ENCODE measurements at places on chromosomes 3 and 15.

- DNase-seq = no peak
Observed at GRCh38 chr3:16176391-16177030, 2.0 kb downstream of the GALNT15 start.

DNA sequence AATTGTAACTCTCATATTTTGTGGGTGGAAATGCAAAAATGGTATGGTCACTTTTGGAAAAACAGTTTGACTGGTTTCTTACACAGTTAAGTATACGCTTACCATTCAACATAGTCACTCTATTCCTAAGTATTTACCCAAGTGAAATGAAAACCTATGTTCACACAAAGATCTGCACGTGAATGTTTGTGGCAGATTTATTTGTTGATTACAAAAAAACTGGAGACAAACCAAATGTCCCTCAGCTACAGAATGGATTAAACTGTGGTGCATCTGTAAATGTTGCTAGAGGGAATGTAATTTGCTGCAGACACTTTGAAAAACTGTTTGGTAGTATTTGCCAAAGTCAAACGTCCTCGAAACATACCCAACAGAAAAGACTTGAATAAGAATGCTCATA, 29.3 kb downstream of the ACKR2 start:
- DNase-seq = no peak

- no peak for DNase-seq
Observed at GRCh38 chr3:85662462-85662861, 703.7 kb downstream of the CADM2 start.

GRCh38 chr3:73674280-73674679, 49.5 kb upstream of the PDZRN3 start:
- no peak for DNase-seq

DNA sequence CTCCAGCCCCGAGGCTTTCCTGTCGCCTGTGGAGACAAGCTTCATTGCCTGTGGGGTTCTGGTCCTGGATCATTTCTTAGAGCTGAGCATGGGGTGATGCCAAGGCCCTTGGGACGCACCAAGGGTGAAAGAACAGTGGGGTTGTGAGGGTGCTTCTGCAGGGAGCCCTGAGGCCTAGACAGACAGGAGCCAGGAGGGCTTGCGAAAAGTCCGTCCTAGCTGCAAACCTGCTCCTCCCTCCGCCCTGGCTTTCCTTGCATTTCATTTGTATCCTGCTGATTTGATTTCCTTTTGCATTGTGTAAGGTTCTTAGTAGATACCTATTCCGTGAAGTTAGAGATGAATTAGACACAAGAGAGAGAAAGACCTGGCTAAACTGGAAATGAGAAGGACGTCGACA, 286.9 kb upstream of the C2CD4B start:
- no peak for DNase-seq

- no peak for DNase-seq
Observed at GRCh38 chr3:73298243-73299183, 237.1 kb downstream of the EBLN2 start.

DNA sequence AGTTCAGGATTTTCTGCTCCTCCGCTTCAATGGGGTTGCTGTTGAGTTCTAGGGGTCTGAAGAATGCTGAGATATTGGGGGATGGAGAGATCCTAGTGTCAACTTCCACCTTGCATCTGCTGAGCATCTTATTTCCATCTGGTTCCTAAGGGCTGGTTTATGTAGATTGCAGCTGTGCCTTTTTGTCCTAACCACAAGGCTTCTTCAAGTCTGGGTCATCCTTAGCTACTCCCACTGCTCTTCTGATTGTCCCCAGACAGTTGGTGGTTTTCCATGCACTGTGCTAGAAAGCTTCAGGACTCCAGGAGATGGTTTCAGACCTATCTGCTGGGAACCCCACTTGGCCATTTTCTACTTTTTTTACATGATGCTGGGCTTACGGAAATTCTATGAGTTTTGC, 125.0 kb downstream of the IL20RB start:
- DNase-seq = no peak

GRCh38 chr3:86950717-86951116, 40.2 kb downstream of the VGLL3 start:
- DNase-seq = no peak

DNA sequence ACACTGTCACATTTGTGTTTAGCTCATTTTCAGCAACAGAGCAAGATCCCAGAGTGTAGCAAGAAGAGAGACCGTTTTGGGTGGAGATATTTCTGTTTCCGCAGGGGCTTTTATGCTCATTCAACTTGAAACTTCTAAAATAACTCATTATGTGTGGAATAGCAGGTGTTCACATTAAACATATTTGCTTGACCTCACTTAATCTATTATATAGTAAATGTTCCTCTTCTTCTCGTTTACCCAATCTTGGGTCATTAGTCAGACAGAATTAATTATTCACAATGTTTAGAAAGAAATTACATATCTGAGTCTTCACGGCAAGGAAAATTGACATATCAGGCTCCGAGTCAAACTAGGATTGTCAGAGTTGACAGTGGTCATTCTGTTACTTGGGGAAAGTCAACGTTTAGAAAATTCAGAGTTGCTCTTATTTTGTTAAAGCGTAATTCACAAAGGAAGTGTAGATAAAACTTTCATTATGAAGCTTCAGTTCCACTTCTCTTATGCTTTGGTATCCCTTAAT, 222.9 kb downstream of the TPRG1 start:
- no peak for DNase-seq

DNA sequence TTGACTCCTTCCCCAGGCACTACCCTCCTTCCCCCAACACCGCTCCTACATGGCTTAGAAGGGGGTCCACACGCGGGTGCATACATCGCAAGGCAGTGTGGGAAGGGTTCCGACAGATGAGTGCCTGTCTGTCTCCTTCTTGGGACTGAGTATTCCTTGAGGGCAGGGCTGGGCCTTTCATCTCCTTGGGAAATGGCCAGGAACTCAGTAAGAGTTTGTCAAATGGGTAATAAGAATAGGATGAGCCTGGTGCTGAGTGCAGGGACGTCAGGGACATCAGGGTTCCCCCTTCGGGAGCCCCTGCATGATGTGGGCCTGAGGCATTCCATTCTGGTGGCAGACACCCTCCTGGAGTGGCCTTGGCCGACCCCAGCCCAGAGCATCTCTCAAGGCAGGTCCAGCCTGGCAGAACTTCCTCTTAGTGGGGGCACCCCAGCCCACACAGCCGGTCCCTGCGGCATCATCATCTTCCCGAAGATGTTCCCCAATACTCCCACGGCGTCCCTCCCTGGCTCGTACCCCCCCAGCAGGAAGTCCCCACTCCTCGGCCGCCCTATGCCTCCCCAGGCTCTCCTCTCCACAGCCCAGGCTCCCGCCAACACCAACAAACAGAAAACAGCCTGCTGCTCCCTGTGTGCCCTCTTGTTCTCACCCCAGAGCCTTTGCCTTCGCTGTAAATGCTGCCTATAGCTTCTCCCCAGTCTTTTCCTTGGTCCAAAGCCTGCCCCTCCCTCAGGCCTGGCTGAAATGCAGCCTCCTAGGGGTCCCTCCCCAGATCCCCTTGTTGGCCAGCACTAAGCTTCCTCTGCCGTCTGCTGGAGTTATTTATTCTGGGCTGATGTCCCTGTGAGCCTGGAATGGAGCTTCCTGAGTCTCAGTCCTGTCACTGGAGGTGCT, 67.5 kb upstream of the LCTL start:
- no peak for DNase-seq

DNA sequence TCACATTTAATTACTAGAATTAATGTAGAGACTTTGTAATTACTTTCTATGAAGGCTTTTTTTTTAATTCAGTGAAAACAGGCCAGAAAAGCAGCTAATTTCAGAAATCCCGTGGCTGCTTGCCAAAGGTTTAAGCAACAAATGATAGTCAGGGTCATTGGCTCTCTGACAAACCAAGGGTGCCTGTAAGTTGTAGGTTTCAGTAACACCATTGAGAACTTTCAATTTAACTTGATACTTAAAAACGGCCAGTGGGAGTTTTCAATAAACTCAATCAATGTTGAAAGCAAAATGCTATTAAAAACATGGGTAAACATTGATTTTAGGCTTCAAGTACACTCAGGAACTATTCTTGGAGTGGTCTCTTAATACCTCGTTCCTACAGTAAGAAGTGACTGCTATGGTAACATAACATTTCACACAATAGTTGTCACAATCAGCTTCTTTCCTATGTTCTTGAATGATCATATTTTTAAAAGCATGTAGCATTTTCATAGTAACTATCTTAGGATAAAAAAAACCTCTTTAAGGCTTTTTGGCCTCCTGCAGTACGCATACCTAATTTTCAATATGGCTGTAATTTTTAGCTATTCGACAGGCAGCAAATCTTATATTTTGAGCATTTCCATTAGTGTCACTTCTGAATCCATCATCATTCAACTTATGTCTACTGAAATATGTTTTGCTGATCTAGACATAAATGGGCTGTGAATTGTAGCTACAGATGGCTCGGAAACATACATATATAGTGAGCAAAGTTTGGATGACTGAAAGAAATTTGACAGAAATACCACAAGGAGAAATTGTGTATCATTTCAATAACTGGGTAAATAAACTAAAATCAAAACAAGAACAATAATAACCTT, 592.1 kb upstream of the GBE1 start:
- no peak for DNase-seq

DNA sequence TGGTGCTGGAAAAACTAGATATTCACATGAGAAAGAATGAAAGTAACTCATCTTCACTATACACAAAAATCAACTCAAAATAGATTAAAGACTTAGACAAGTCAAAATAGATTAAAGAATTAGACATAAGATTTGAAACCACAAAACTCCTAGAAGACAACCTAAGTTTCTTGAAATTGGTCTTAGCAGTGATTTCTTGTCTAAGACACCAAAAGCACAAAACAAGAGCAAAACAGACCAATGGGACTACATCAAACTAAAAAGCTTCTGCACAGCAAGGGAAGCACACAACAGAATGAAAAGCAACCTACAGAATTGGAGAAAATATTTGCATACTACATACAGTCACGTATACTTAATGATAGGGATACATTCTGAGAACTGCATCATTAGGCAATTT, 6.5 kb upstream of the VPS39 start:
- DNase-seq = no peak

DNA sequence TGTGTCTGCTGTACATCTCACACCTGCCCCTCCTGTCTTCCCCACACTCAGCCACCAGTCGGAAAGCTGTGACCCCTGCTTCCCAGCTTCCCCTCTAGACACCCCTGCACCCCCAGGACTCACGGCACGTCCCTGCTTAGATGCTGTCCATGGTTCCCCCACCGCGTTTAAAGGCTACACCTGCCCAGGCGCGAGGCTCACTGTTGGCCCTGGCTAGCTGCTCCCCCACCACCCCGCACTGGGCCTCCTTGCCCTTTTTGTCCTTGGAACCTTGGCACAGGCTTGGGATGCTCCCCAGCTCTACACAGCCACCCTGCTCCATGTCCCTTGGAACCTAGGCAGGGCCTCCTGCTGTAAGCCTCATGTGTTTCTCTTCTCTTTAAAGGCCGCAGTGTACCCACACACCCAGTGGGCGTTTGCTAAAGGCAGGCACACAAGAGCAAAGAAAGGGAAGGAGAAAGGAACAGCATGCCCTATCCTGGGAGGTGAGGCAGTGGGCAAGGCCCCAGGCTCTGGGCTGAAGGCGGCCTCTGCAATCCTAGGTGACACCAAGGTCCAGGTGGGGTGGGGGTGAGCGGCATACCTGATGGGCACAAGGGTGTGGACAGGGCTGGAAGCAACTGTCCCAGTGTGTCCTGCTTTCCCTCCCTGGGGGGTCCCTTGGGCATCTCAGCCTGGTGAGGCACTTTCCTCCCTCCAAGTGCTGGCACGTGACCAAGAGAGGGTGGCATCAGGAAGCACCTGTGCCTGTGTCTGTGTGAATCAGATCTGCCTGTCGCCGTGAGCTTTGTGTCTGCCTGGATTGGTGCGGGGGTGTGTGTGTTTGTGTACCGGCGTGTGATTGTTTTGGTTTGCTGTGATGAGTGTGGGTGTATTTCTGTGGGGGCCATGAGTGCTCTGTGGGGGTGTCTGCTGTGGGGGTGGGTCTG, 54.4 kb downstream of the TPRA1 start:
- no peak for DNase-seq

DNA sequence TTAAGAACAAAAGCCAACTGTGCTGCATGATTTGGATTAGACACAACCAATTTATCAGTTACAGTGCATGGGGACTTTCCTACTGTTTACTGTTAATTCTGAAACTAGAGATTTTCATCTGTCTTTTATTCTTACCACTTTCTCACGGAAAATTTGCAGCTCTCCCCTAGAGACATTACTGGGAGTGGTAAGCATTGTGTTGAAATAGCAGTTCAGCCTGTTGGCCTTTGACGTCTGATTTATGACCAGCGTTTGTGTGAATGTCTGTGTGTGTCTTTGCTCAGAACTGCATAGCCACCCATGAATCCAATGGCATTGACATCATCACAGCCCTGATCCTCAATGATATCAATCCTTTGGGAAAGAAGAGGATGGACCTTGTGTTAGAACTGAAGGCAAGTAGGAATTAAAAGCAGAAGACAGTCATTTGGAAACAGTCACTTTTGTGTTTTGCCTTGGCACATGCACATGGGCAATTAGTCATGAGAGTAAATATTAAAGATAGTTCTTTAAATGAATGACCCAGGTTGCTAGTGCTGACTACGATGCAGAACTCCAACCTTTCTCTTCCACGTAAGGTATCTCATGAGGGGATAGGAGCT, 202.2 kb upstream of the BHLHE40 start:
- DNase-seq = no peak

GRCh38 chr3:174596447-174596982, 262.6 kb upstream of the NAALADL2 start:
- DNase-seq = no peak

GRCh38 chr15:90099072-90099867, 3.0 kb downstream of the IDH2 start:
- DNase-seq = peak; percentile 52

- DNase-seq = peak; percentile 44
Observed at GRCh38 chr3:4290272-4290893, 12.8 kb upstream of the SETMAR start.

DNA sequence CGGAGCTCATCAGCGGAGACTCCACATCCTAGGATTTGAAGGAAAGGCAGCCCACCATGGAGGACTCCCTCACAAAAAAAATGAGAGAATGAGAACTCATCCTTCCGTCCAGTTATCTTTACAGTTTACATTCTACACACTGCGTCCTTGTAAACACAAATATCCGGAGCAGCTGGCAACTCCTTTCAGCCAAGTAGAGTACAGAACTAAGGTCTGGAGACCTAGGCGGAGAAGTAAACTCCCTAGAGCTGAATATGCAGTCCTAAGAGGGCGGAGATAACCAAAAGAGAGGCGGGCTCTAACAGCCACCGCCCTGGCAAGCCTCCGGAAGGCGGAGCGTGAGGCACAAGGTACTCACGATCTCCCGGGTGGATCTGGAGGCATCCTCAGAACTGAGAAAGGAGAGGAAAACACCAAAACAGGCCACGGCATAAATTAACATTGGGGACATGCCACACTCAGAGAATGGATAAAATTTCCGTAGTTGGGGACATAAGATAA, 924 bp upstream of the SIN3A start:
- peak; percentile 82 for DNase-seq

DNA sequence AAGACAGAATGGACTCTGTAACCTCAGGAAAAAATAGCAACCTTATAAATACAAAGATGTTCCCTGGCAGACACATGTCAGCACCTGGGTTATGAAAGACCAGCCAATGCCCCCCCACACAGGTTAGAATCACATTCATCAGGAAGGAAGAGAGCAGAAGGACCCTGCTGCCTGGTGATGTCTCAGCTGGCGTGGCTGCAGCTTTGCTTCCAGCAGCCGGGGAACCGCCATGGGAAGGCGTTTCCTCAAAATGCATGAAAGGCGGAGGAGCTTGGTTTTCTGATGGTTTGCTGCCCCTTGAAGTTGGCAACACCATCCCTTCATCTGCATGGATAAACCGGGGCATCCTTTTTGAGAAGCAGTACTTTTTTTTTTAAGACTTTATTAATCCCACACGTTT, 10.9 kb upstream of the NSMCE3 start:
- no peak for DNase-seq

All from stimulated activated CD8-positive, alpha-beta memory T cell treated with anti-CD3 and anti-CD28 coated beads, Interleukin-4, amount 100 ng/mL, for 48 hours (primary cell).